ENCODE measurements at places on chromosomes 6 and 20.
A peak's percentile ranks its signal among the peaks of the same experiment; 100 is the strongest.

- no peak for DNase-seq
These were observed 158.3 kb downstream of the FRK start for GRCh38 chr6:115902436-115902835.

DNA sequence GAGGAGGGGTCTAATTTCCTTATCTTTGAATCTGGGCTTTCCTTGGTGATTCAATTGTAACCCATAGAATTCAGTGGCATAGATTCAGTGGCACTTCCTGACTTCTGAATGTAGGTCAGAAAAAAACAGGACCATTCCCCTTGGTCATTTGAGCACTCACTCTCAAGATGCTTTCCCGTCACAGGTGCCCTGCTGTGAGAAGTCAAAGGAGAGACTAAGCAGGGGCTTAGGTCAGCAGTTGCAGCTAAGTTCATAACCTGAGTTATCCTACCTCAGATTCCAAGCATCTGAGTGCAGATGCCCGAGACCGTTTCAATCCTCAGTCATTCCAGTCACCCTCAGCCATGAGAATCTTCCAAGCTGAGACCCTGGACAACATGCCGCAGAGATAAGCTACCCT, 506.6 kb downstream of the FRK start:
- no peak for DNase-seq

DNA sequence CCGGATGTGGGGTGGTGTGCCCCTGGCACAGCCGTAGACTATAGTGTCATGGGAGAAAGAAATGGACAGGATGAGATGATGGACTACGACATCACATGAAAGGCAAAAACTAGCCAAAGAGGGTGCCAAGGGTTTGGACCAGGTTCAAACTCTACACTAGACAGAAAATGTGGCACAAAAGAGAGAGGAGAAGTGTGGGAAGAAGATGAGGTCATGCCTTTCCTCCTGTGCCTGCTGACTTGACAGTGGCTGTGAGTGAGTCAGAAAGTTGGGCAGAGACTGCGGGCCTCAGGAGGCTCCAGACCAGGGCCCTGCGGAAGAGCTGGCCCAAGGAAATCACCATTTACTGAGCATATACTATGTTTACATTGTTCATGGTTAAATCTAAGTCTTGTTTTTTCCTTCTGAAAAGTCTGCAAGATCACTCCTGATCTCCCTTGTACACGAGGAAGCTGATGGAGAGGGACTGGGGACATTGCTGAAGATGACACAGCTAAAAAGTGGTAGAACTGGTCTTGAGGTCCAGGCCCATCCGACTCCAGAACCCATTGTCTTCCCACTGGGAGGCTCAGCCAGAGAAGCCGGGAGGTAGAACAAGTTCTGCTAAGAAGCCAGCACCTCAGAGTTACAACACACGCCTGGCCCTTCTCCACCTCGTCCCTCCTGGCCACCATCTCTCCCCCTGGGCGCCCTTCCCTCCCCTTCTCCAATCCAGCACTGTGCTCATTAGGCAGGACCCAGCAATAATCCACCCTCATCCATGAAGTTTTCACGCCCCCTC, 35.6 kb downstream of the CNKSR3 start:
- DNase-seq, result no peak

DNA sequence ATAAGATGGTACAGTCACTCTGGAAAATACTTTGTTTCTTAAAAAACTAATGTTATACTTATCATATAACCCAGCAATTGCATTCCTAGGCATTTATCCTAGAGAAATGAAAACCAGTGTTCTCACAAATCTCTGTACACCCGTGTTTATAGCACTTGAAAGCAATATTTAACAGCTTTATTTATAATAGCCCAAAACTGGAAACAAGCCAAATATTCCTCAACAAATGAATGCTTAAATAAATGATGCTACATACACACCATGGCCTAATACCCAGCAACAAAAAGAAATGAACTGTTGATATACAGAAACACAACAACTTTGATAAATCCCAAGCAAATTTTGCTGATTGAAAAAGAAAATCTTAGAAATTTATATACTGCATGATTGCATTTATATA, 51.3 kb downstream of the GFRA4 start:
- DNase-seq, result no peak

DNA sequence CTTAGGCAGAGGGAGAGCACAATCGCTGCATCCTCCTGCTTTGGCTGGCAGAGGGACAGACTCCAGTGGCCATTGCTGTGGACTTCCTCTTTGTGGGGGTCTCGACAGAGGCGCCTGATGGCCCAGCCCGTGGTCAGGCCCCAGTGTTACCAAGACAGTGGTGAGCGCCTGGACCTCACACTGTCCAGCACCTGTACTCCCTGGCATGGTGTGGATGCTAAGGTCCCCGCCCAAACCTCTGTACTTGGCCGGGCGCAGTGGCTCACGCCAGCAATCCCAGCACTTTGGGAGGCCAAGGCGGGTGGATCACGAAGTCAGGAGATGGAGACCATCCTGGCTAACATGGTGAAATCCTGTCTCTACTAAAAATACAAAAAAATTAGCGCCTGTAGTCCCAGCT, 2.3 kb upstream of the NTSR1 start:
- no peak for DNase-seq

DNA sequence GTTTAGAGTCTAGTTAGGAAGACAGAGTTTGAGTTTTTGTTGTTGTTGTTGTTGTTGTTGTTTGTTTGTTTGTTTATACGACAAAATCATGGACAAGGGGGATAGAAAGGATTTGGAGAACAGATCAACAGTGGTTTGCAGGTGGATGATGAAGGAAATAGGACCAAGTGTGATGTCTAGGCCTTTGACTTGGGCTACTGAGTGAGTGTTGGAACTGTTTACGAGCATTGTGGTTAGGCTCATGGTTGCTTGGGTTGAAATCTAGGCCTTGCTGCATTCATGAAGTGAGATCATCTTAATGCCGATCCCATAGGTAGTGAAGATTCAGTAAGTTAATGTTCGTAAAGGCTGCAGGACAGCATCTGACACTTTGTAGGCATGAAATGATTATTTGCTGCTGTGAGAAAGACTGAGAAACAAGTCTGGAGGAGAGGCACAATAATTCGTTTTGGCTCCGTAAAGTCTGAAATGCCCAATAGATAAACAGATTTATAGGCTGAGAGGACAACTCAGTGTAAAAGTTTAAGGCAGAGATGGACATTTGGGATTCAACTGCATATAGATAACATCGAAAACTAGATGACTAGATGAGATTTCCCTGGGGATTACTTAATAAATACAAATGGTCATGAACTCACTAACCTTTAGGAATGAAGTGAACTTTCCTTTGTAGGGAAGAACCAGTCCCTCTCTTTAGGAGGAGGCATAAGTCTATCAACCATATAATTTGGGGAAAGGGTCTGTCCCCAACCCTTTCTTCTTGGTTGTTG, 70.0 kb downstream of the HDDC2 start:
- DNase-seq, result no peak

GRCh38 chr6:69623357-69623756, 173.5 kb downstream of the LMBRD1 start:
- no peak for DNase-seq

- no peak for DNase-seq
These were observed 422.6 kb downstream of the HTR1B start for GRCh38 chr6:77040568-77041195.

- no peak for DNase-seq
These were observed 48.7 kb downstream of the TSHZ2 start for GRCh38 chr20:53020834-53021233.

DNA sequence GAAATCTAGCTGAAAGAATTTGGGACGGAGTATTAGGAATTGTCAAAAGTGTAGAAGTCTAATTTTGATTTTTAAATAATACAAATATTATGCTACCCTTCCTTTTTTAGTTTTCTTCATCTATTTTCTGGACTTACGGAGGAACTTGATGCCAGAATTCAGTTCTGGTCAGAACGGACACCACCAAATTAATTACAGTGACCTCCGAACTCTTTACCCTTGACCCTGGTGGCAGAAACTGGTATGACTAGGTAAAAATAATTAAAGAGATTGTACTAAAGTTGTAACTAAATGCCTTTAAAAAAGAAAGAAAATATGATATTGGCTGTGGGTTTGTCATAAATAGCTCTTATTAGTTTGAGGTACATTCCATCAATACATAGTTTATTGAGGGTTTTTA, 751.1 kb upstream of the MAP3K7 start:
- DNase-seq, result no peak

GRCh38 chr6:130574146-130574545, 208.3 kb downstream of the TMEM200A start:
- DNase-seq, result no peak

GRCh38 chr6:26172608-26172968, 85.4 kb downstream of the HFE start:
- DNase-seq, result peak; percentile 40

GRCh38 chr6:21265034-21265729, 328.4 kb upstream of the SOX4 start:
- DNase-seq, result no peak

GRCh38 chr6:99356641-99357040, 7.2 kb upstream of the FAXC start:
- DNase-seq, result no peak

GRCh38 chr20:51660672-51661608, 107.2 kb downstream of the ATP9A start:
- no peak for DNase-seq

DNA sequence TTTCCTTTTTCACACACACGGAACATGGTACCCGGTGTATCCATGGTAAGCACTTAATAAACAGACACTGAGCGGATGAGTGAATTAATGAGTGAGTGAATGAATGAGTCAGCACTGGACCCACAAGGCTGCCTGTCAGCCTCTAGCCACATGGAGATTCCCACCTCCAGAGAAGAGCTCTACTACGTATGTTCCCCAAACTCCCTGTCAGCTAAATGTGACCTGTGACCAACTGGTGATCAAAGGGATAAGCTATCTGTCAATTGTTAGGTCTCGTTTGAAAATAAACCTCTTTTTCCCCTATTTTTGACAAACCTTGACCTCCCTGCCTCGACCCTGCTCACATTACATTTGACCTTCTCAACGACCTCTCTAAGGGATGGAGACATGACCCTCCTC, 24.5 kb upstream of the TAF8 start:
- DNase-seq, result no peak

- no peak for DNase-seq
These were observed 201.1 kb downstream of the ZFAND3 start for GRCh38 chr6:38020593-38020992.

- DNase-seq, result no peak
These were observed 24.5 kb downstream of the TTBK1 start for GRCh38 chr6:43267619-43268354.

- DNase-seq, result peak; percentile 35
These were observed 54.4 kb upstream of the CEP85L start for GRCh38 chr6:118705544-118706491.

- DNase-seq, result no peak
These were observed 167.8 kb downstream of the SLC24A3 start for GRCh38 chr20:19380211-19380610.

DNA sequence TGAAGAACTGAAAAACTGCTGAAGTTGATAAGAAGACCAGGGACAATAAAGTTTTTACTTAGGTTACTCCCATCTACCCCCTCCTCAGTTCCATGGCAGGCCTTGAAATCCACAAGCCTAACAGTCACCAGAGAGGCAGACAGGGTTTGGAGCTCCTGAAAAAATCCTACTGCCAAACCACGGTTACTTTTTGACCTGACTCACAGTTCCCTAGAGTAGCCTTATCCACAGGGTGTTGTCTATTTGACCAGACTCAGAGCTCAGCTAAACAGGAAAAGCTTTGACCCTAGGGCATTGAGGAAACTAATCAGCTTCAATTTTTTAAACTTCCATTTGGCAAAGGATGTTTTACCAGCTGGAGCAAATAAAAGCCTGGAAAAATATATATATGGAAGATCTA, 257.7 kb upstream of the NT5E start:
- DNase-seq, result no peak

DNA sequence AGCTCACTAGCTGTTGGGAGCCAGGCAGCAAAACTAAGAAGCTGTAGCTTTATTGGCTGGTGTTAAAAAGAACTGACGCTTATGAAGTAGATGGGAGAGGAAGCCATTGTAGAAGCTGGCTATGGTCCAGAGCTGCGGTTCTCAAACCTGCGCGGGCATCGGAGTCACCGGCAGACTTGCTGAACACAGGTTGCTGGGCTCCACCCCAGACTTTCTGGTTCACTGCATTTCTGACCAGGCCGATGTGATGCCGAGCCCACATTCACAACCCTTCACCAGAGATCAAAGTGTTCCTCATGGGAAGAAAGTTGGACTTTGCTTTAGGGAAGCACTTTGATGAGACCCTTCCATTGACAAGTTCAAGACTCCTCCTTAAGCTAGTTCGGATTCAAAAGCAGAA, 231.6 kb downstream of the QKI start:
- DNase-seq, result no peak

DNA sequence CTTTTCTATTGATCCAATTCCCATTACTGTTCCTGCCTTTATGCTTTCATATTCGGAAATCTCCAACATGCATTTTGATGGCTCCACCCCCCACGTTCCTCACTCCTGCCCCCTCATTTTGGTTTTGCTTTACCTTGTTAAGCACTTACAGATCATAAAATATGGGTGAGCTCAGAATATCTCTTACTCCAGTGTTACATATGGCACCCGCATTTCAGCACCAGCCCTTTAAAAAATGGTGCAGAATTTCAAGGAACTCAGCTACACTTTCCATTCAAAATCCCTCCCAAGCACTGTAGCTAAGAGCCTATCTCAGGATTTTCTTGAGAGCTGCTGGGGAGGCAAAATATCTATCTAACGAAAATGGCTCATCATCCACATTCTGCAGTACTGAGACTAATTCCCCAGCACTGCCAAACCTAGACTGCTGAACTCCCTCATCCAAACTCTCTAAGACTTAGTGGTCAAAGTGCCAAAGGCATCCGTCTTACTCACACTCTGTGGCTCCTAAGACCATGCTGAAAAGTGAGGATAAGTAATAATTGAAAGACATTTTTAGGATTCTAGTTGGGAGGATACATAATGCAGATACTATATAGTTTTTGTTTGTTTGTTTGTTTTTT, 7.8 kb downstream of the SGK1 start:
- DNase-seq, result no peak

DNA sequence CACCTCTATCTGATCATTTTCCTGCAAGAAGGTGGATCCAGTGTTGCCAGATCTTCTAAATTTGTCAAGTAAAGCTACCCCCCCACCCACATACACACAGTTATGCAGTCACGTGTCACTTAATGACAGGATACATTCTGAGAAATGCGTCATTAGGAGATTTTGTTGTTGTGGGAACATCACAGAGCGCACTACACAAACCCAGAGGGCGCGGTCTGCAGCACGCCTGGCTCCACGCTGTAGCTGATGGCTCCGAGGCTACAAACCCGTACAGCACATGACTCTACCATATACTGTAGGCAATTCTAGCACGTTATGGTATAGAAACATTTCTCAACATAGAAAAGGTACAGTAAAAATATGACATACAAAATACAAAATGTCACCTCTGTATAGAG, 126.9 kb downstream of the SYCP2 start:
- DNase-seq, result no peak

DNA sequence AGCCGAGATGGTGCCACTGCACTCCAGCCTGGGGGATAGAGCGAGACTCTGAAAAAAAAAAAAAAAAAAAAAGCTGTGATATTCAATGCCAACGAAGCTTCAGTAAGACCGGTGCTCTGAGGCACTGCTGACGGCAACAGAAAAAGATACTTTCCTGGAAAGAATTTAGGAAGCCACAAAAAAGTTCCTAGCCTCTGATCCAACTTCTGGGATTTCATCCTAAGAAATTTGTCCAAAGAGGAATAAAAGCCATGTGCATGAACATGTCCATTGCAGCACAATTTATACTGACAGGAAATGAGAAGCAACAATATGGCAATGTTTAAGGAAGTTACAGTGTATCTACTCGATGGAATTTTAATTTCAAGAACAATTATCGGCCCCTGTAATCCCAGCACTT, 24.5 kb upstream of the CARMIL1 start:
- no peak for DNase-seq

- no peak for DNase-seq
These were observed 8.3 kb downstream of the NHSL1 start for GRCh38 chr6:138491017-138491416.
